Mesothelial cell of epicardium (in vitro differentiated cells): ENCODE measurements at places on chromosomes 3 and 15.

DNA sequence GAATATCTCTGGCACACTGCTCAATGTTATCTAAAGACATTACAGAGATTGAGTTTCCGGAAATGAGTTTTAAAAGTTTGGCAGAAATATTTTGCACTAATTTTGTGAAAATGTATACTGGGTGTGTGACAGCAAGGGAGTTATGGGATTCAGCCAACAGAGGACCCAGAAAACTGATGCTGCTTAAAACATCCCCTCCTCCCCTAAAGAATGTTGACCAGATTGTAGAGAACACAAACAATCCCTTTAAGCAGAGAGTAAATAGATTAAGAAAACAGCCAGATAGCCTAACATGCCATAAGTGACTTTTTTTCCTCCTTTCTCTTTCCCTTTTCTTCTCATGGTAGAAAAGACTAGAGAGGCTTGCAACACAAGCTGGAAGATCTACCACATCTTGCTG is 928.0 kb upstream of the ALCAM start:
- DNase-seq: no peak

DNA sequence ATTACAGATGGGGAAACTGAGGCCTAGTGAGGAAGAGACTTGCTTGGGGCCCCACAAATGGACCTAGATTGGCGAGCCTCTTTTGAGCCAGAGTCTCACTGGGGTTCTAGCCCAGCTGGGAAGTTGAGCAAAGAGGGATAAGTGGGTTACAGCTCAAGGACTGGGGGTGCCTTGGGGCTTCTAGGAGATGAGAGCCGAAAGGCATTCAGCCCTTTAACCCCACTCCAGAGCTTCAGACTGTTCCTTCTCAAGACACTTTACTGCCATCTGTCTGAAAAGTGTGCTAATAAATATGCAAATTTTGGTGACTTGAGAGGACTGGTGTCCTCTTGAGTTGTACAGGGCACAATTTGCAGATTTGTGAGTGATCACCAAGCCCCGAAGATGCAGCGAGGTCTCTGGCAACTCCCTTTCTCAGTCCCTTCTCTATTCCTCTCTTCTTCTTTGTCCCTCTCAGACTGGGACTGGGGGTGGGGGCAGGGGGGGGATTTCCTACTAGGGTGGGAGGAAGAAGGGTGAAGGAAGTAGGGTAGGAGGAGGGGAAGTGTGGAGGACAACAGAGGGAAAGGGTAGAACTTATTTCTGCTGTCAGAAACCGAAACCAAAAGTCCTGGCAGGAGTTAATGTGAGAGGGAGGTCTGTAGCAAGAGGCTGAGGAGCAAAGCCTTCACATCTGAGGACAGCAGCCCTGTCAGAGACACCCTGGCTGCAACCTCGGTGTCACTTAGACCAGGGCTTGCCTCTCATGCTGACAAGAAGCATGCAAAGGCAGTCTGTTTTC is 16.2 kb upstream of the ANKDD1A start:
- DNase-seq: no peak

GRCh38 chr3:177827511-177828207 is 630.4 kb upstream of the TBL1XR1 start:
- DNase-seq: no peak

DNA sequence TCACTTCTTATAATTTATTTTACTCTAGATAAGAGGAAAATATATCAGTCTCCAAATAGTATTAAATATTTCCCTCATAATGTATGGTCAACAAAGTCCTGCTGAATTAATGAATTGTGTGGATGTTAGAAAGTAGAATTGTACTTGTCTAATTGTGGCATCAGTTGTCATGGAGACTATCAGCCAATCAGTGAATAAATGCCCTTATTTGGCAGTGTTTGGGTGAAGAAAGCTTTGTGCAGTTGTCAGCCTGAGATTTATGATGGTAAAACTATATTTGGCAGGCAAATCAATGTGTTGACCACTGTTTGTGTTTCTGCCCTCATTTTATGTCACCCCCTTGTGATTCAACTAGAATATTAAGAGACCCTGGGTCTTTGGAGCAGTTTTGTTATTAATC is 293.6 kb upstream of the MDFIC2 start:
- no peak for DNase-seq

DNA sequence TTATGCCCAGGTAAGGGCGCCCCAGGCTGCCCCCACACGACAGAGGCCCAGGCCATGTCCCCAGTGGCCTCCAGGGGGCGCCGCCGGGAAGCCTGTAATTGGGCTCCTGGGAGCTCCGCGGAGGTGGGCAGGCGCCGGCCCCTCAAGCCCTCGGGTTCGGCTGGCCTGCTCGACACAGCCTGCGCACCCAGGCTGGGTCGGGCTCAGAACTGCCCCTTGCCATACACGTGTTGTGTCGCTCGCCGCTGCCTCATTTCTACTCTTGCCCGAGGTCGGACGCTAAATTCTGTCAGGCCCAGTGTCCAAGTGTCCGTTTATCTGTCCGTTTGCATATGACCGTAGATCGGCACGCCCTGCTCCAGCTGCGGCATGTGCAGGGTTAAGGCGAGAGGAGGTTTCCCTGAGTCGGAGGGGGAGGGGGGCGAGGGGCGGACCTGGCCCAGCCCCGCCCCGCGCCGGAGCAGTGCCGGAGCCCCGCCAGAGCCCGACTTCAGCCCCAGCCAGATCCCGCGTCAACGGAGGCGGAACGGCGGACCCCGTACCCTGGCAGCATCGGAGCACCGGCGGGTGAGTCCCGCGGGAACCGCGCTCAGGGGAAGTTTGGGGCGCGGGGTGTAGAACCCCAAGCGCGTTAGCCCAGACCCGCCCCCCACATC is at the start of gene KLHDC8B:
TSS of gene KLHDC8B (plus strand) at position 480 of the 656 bp plus-strand sequence. CDS start 1,172 bp downstream, outside the sequence.
- DNase-seq: peak; percentile 76

DNA sequence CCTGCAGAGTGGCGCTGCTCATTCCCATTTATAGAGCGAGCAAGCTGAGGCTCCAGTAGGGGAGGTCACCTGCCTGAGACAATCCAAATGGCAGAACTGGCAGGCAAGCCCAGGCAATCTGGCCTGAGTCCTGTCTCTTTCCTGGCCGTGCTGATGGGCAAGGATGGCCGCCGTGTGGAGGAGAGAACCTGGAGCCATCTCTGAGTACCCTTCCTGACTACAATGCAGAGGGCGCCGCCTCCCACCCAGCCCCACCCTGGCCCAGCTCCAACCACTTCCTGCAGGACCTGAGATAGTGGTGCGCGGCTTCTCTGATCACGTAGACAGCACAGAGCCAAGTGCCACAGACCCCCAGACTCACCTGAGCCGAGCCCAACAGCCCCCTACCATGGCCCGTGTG is 7.0 kb downstream of the TLR9 start:
- DNase-seq: no peak

DNA sequence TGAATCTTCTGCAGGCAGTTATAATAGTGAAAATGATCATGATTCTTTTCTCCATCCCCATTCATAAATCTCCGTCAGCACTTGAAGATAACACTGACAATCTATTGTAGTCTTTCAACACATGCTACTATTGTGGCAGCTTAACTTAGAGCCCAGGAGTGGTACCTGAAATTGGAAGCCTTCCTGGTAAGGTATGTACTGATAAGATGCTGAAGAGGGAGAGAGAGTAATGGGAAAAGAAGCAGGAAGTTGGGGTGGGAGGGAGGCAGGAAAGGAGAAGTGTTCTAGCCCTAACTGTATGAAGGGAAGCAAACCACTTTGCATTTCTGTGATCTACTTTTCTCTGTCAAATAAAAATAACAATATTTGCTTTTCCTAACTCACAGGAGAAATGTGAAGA is 197.4 kb upstream of the RORA start:
- DNase-seq: no peak

DNA sequence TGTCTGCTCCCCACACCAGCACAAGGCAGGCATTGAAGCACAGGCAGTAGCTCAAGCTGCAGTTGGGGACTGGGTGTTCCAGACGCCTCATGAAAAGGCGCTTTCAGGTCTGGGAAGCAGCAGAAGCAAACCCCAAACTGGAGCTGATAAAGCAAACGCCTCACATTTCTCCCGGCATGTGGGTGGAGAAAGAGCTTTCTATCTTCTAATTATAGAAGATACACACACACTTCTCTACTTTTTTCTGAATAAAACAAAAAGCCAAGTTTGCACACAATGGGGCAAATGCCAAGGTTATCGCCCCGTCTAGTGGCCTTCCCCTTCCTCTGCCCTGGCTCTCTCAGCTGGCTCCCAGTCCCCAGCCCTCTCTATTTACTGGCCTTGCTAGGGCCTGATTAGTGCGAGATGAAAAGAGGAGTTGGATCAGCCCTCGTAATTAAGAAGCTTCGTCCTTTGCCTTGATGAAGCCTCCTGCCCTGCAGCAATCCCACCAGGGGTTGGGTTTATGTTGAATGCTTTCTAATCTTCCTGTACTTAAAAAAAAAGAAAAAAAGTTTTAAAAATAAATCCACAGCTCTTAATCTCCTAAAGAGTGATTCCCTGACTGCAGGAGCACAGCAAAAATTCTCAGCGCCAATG is 120.2 kb downstream of the MEGF11 start:
- DNase-seq: no peak

- no peak for DNase-seq
These were observed 31.6 kb upstream of the STAG1 start for GRCh38 chr3:136783708-136784191.

DNA sequence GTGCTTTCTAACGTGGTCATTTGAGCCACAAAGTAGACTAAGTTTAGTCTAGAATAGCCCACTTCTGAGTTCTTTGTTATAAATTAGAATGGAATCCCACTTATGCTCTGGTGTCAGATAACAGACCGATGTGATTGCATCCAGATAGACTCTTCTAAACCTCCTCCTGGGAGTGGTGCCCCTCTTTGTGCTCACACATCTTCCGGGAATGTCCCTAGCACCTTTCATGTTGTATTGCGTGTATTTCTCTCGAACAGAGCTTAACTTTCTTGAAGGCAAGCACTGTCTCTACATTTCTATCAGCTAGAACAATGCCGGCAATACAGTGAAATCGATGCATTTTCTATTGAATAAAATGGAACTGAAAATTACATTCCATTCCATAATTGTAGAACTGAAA is 23.0 kb downstream of the CP start:
- no peak for DNase-seq

- DNase-seq: peak; percentile 51
These were observed 152.9 kb upstream of the GOLIM4 start for GRCh38 chr3:168248383-168249204.

DNA sequence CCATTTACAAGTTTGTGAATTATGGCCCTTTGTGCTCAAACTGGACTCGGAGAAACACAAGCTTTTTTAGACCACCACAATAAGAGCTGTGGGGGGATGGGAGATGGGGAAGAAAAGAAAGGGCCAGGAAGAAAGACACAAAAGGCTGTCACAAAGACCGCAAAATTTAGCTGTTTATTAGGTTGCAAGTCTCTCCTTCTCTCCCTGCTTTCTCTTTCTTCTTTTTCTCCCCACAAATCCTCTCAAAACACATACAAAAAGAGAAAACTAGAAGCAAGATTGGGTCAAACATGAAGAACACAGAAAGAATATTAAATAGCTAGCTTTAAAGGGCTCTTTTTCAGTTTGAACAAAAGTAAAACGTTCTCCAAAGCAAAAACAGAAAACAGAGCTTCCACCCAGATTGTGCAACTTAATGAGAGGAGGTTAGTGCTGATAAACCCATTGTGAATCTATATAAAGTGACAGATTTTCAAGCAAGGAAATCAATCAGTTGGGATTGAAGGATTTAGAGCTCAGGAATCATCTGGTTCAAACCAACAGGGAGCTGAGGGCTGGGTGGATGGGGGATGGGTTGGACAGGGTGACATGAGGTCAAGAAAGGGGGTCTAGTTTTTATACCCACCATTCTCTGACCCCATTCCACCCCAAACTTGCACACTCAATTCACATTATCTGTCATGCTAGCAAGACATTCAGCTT is 87.3 kb downstream of the DHX30 start:
- no peak for DNase-seq

- DNase-seq: no peak
These were observed 22.8 kb downstream of the PLS1 start for GRCh38 chr3:142618917-142619461.

- DNase-seq: no peak
These were observed 46.5 kb downstream of the BBS4 start for GRCh38 chr15:72732516-72732915.

- no peak for DNase-seq
These were observed 13.9 kb upstream of the SYNM start for GRCh38 chr15:99090938-99091337.
